ENCODE measurements at places on chromosomes 16 and 17.

DNA sequence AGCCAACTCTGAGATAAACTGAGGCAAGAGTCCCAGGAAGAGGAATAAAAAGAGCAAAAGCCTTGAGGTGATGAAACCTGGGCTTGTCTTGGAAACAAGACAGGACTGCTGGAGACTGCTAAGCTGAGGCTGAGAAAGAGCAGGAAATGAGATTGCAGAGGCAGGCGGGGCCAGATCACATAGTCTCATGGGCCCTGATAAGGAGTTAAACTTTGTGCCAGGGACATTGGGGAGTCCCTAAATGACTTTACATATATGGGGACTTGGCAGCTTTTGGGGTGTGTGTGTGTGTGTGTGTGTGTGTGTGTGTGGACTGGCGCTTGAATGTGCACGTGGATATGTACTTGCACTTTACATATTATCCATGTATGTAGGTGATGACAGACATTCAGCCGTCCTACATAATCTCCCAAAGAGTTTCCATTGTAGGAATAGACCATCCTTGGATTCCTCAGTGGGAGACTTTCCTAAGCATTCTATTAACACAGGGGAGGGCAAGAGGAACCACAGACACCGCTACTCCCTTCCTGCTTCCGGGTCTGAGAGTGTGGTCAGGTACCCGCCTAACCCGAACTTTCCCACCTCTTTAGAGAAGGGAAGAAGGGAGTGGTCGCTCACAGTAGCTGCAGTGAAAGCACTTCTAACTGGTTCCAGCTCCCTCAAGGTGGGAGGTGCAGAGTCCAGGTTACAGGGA lies 123.1 kb downstream of the LYRM1 start:
- no peak for DNase-seq

DNA sequence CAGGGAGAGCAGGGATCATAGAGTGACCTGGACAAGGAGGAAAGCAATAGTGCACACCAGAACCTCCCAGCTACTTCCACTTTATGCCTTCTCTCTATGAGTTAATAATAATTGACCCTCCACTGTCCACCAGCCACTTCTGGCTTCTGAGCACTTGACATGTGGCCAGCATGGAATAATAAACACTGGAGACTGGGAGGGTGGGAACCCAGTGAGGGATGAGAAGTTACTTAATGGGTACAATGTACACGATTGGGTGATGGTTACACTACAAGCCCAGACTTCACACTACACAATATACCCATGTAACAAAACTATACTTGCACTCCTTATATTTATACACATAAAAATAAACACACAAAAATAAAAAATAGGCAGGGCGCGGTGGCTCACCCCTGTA lies 11.4 kb downstream of the CDC42EP4 start:
- no peak for DNase-seq

GRCh38 chr16:17574256-17574655 lies 103.5 kb upstream of the XYLT1 start:
- no peak for DNase-seq

DNA sequence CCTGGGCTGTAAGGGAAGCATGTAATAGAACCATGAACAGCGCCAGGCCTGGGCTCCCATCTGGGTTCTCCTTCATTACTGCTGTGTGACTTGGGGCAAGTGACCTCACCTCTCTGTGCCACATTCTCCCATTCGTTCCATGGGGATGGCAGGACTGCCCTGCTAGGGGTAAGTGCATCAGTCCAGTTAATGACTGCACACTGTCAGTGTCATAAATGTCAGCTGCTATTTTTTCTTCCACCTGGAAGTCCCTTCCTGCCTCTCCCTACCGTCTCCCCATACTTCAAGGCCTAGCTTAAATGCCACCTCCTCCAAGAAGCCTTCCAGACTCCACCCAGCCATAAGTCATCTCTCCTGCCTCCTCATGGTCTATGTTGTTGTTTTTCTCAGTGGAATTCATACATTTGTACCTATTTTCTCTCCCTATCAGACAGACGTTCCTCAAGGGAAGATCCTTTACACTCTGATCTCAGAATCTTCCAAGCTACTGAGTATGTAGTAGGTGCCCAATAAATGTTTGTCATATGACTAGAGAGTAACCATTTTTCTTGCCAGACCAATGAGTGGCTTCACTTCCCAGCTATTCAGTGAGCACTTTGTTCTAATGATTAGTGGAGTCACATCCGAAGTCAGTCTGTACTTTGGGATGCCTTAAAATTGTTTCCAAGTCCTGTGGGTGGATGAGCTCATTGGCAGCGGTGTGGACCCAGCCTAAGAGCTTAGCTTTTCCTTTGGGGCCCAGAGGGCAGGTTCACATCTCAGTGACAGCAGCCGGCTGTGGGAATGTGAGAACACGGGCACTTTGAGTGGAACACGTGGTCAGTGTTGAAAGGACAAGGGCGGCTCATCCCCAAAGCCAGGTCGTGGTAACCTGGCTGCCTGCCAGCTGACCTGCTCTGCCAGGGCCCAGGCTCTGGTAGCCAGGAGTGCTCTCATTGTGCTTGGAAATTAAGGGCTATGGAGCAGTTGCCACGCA lies 147.5 kb upstream of the GSE1 start:
- peak; percentile 75 for DNase-seq

GRCh38 chr16:53087101-53087500 lies 32.3 kb downstream of the CHD9 start:
- no peak for DNase-seq

DNA sequence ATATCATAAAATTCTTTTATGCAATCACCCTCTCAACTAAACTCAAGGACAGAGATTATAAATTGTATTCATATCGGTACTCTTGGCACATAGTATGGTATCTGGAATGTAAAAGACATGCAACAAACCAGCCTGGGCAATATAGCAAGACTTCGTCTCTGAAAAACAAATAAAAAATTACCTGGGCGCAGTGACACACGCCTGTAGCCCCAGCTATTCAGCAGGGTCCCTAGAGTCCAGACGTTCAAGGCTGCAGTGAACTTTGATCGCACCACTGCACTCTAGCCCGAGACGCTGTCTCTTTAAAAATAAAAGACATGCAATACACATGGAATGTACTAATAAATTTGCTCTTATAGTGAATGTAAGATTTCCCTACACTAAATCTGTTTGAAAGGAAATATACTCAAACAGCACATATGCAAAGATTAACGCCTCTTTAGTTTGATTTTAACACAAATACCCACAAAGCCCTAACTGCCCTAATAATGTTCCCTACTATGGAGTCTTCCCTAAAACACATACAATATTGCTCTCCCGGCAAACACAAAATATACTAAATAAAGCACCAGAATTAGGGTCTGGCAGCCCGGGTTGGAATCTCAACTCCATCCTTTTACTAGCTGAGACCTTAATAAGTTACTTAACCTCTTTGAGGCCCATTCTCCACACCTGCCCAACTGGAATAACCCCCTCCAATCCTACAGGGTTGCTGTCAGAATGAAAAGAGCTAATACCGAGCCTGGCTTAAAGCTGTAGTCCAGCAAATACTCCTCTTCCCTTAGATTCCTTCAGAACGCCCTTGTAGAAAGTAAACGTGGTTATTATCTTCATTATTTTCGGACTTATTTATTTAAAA lies 1.2 kb downstream of the ABCA5 start:
- DNase-seq, result no peak

GRCh38 chr17:6558276-6558675 lies 1.9 kb upstream of the PITPNM3 start:
- no peak for DNase-seq

- no peak for DNase-seq
Measured at GRCh38 chr16:66720766-66721165, 24.2 kb upstream of the CMTM4 start.

DNA sequence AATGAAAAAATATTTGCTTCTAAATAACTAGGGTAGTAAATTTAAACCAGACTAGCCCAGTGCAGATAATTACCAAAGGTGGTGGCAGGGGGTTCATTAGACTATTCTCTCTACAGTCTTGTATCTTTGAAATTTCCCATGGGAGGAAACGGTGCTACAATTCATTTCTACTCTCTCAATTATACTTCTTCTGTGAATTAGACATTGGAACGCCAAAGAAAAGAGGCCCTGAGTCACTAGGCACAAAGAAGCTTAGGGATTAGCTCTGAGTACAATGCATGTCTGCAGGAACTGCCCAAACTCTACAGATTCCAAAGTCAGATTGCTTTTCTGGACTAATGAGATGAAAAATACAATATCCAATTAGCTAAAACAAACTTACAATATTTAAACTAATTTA lies 30.7 kb upstream of the ARL6IP1 start:
- no peak for DNase-seq

GRCh38 chr17:42266918-42267766 lies 9.0 kb downstream of the STAT5B start:
- no peak for DNase-seq

GRCh38 chr17:73489333-73489732 lies 154.9 kb downstream of the SDK2 start:
- DNase-seq, result no peak

GRCh38 chr16:73233846-73234424 lies 186.0 kb upstream of the ZFHX3 start:
- DNase-seq, result no peak

GRCh38 chr16:31428279-31428597 lies at the start of gene COX6A2:
Gene COX6A2 (minus strand): TSS chr16:31428360. CDS start chr16:31428325, 35 bp downstream.
- no peak for DNase-seq

DNA sequence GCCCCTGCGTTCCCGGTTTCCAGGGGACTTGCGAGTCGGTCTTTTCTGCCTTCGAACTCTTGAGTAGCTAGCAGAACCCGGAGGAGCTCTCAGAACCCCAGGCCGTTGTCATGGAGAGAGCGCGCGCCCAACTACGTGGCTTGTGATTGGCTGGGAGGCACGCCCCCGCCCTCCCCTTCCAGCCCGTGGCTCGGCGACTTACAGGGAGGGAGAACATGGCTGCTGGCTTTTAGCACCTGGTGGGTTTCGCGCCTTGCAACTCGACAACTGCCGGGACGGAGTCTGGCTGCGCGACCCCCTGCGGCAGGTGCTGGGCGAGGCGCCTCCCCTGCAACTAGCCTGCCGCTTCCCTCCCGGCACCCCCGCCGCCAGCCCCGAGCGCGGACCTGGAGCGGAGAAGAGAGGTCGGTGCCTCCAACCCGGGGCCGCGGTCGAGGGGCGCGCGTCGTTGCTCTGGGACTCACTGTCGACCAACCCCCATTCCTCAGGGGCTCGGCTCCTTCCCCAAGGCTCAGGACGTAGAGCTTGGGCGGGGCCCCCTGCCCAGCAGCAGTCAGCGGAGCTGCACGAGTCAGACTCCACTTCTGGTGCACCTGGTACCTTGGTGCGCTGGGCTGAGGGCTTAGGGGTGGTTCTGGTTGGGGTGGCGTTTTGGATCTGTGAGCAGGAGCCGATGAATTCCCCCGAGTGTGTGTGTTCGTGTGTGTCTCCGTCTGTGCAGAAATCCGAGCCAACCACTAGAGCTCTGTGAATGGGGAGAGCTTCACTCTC lies 9.0 kb upstream of the ZFP90 start:
- DNase-seq, result peak; percentile 99

- DNase-seq, result no peak
Measured at GRCh38 chr16:81713796-81714195, 65.3 kb upstream of the PLCG2 start.

GRCh38 chr16:52312716-52313115 lies 234.2 kb downstream of the TOX3 start:
- no peak for DNase-seq

GRCh38 chr16:1035066-1035415 lies 37.5 kb upstream of the SSTR5 start:
- DNase-seq, result no peak

DNA sequence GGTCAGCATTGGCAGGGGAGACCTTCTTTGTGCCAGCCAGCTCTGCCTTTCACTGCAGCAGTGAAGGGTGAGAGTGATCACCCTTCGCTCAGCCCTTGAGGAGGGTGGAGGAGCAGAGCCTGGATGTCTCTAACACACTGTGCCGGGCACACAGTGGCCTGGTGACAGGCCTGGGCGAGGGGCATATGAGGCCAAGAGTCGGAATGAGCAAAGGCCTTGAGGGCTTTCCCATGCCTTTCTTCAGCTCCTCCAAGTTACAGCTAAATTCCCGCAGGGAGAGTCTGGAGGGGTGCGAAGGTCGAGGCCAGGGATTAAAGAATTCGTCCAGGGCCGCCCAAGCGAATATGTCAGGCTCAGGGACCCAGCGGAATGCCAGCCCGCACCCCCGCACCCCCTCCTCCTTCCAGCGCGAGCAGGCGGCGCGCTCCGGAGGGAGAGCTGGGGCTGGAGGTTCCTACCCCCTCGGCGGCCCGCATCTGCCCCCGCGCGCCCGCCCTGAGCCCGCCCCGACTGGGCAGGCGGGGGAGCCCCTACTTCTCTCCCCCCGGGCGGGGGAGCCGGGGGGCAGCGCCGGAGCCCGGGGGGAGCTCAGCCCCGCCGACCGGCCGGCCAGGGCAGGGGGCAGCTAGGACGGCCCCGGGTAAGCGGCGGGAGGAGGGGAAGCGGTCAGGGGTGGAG lies at the start of gene RASL10B:
Gene RASL10B, plus strand, starts transcription at position 401 of the 678 bp plus-strand sequence. CDS start 3,546 bp downstream, outside the sequence.
- no peak for DNase-seq

GRCh38 chr16:2371421-2371820 lies 30.9 kb upstream of the ABCA3 start:
- no peak for DNase-seq

GRCh38 chr17:56320443-56320842 lies 167.2 kb downstream of the ANKFN1 start:
- no peak for DNase-seq

DNA sequence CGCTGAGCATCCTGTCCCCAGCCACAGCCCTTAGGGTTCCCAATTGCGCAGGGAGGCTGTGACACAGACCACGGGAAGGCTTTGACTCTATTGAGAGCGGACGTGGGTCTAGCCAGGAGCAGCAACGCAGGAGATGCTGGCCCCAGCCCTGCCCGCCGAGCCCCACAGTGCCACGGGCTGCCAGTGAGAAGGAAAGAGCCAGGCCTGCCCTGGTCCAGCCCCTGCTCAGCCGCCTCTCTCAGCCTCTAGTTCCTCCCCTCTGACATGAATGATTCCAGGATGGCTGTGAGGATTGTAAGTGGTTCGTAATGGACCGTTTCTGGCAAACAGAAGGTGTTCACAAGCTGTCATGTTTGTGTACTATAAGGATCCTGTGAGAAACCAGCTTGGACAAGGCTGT lies 2.5 kb downstream of the BHLHA9 start:
- DNase-seq, result no peak

DNA sequence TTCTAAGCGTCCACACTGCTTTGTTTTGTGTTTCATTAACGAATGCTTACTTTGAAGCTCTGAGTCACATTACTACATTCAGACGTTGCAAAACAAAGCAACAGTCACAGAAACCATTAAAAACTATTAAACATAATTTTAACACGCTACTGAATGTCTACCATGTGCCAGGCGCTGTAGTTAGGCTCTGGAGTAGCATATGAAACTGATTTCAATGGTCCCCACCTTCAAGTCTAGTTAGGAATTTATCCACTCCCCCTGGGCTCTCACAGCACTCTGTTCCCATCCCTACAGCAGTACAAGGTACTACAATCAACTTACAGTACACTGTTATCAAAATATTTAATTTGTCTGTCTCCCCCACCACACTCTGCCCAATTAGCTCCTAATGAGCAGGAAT lies 631 bp downstream of the UTP6 start:
- no peak for DNase-seq

DNA sequence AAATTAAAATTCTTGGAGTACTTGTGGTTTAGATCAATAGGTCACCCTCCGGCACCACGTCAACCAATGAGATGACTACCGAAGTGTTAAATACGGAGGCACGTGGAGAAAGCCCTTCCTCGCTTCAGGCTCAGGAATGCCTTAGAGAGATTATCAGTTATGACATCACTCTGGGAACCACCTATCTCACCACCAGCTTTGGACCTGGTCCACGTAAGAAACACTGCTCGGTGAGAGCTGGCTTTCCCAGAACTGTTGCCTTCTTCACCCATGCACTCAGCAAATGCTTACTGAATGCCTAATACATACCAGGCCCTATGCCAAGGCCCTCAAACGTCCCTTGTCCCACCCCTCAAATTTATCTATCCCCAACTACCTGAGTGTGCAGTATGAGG lies 71.3 kb downstream of the SMG6 start:
- no peak for DNase-seq

- DNase-seq, result no peak
Measured at GRCh38 chr17:75041656-75042280, 5.0 kb downstream of the ATP5PD start.

All from H54 (cell line).